ENCODE measurements at places on chromosomes 6 and 20.

DNA sequence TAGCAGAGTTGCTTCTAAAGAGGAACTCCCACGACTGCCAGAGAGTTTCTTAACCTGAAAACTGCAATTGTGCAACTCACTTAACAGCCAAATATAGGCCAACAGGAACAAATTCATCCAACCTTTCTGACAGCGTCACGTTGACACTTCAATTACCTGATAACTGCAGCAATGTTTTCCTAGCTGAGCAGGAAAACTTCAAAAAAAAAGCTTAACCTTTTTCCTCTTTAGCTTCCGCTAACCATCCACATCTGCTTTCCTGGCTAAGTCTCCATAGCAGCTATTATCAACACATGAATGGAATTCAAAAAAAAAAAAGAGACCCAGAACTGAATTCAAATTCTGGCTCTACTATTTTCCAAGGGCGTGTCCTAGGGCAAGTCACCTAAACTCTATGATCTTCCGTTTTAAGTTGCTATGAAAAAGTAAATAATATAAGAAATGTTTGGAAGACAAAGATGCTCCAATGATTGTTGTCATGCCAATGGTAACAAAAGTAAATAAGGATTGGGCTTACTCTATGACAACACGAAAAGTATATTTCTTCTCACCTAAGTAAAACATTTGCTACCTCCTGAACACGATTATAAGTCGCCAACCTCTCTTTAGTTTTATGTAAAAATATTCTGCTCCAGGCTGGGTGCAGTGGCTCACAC lies 524.6 kb upstream of the JARID2 start:
- no peak for DNase-seq

DNA sequence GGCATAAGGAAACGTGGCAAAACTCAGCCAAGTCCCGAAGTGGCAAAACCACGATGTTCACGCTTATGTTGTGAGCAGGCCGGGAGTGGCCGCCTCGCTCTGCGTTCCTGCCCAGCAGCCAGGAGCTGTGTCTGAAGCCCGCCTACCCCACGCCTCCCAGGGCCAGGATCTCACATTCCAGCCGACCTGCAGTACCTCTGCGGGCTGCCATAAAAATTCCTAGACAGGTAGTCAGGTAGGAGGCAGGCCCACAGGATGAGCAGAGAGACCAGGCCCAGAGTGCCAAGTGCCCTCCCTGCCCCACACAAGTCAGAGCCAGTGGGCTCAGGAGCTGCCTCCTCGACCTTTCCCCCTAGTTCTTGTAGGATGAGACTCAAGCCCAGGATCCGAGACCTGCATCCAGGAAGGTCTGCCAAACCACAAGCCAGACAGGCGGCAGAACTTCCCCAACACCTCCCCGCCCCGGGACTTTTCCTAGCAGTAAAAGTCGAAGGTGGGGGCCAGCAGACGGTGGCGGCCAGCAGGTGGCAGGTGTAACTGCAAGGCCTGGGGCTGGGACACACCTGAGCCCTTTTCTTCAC lies 16.7 kb downstream of the PMEPA1 start:
- DNase-seq = no peak

GRCh38 chr20:573414-574296 lies 30.1 kb upstream of the CSNK2A1 start:
- DNase-seq = no peak

DNA sequence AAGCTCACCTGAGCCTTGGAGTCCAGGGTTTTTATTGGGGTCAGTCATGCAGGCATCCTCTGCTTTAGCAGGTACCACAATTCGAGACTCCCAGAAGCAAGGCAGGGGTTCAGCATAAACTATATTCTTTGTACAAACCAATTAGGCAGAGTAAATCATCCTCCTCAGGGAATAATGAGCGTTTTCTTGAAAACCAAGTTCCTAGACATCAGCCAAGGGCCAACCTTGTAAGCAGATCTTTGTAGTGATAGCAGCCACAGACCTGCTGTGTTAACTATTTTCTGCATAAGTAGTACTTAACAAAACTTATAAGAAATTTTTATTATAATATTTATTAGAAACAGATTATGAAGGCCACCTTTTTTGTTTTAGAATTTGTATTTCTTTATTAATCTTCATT lies 74.7 kb downstream of the STXBP5 start:
- no peak for DNase-seq

DNA sequence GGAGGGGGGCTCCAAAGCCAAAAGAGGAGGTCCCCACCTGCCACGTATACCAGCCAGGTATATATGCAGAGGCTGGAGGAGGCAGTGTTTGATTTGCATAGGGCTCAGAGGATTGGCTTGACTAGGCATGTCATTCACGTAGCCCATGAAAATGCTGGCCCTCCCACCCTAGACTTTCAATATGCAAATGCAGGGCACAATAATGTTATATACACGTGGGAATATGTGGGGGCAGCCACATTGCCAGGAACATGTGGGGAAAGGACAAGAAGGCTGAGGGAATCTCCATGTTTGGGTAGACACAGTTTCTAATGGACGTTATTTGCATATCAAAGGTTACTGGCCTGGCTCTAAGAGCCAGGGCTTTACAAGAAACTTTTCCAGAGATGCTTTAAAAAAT lies 301.8 kb downstream of the FARS2 start:
- no peak for DNase-seq

DNA sequence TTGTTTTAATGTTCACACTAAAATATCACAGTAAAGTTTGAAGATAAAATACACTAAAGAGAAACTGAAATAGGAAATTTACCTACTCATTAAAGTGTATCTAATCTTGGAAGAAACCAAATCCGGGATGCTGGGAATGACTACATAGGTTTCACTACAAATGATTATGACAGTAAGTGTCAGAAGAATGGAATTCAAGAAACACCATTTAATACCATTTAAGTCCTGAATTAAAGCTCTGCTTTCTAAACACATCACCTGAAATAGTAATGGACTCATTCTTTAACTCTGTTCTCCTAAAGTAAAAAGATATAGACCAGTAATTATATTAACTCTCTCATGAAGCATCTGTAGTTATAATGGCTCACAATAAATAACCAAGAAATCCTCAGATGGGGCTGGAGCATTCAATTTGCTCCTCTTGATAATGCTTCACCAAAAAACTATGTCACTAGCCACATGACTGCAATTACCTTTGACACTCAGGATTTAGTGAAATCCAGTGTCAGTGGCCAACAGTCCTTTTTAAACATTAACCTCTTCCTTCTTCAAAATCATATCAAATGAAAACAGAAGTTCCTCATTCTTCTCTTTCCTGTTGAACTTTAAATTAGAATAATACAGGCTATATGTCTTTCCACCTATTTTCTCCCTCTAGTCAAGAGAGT lies 41.4 kb downstream of the MAP7 start:
- DNase-seq = no peak

DNA sequence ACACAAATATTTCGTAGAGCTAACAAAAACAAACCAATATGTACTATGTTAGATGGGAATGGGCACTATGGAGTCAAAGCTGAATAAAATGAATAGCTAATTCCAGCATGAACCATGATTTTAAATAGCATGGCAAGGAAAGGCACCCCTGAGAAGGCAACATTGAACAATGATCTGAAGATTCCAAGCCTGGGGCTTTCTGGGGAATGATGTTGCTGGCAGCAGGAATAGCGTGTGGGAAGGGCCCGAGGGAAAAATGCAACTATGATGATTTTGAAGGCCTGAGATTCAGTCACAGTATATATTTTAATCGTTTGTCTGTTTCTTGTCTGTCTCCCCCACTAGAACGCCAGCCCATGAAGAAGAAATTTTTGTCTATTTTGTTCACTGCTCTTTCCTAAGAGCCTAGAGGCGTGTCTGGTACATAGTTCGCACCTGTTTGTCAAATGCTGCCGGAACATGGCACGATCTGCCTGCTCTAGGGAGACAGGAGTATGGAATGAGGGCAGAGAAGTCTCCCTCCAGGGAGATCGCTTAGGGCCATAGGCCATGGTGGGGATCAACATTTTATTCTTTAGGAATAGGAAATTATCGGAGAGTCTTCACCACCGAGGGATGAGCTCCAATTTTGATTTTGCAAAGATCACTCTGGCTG lies 84.8 kb upstream of the EYA2 start:
- peak; percentile 35 for DNase-seq

DNA sequence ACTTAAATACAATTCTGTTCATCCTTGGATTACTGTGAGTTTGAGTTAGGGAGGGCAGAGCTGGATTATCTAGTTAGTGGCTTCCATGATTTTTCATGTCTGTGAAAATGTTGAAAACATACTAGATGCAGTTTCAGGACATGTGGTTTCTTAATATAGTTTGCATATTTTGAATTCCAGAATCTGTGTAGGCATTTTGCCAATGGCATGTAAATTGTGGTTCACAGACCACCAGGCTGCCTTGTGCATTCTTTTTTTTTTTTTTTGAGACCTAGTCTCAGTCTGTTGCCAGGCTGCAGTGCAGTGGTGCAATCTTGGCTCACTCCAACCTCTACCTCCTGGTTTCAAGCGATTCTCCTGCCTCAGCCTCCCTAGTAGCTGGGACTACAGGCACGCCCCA lies 42.8 kb downstream of the CDC5L start:
- no peak for DNase-seq

DNA sequence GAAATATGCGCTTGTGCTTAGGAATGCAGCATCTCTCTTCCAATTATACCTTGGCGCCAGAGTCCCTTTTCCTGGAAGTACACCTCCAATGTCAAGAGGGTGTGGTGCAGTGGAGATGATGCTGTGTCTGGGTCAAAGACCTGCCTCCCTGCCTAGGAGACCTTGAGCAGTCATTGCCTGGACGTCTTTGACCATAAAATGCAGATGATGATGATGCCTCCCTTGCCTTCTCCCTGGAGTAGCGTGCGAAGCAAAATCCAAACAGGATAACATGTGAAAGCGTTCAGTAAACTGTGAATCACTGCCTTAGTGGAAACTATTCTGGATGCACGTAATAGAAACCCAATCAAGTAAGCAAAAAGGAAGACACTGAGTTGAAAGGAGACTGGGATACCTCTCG lies 97.4 kb upstream of the ARMC2 start:
- DNase-seq = no peak

DNA sequence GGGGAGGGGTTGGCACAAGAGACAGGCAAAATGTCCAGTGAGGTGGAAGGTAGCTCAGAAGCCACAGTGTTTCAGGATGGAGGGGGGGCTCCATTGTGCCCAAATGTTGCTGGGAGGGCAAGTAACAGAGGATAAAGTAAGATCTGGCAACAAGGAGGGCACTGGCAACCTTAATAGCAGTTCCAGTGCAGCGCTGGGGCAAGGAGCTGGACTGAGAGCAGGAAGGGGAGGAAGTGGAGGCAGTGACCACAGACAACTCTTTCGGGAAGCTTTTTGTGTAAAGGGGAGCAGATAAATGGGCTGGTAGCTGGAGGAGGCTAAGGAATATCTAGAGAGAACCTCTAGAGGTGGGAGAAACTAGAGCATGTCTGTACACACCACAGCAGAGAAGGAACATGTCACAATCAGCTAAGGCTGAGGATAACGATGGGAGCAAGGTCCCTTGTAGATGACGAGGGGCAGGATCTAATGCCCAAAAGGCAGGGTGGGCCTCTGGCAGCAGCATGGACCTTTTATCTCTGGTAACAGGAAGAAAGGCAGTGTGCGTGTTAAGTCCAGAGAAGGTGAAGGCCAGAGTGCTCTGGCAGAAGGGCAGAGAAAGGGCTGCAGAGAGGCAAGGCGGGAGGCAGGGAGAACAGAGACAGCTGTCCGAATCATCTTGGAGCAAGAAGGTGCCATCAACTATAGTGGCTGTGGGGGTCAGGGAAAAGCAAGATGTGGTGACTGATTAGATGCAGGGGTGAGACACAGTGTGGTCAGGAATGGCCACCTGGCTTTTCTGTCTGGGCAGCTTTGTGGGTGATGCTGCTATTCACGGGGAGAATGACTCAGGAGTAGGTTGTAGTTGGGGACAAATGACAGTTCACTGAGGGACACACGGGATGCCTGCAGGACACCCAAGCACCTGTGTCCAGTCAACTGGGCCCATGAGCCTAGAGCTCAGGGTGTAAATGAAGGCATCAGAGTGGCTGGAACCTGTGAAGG lies 17.4 kb downstream of the TMEM242 start:
- no peak for DNase-seq

DNA sequence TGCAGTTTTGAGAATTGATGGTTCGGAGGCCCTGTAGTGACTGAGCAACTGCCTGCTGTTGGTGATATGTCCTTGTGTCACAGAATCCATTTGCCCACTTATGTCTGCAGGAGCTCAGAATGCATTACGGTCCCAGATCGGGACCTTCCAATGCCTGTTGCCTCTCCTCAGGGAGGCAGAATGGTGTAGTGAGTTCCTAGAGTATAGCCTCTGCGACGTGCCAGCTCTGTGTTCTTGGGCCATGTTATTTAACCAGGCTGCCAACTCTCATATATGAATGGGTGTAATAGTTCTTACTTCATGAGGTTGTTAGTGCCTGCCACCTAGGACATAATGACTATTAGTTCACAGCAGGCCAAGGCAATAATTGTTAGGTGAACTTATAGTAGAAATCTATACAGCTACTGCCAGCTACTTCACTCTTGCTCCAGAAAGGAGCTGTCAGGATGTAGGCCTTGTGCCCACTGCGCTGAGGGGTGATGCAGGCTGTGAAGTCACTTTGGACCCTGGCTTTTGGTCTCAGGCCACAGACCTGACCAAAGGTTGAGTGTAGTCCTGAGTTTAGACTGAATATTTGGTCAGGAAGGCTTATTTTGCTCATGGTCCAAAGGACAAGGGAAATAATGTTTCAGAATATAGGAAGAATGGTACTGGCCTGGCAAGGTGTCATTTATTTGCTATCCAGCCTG lies 82.1 kb downstream of the ASXL1 start:
- no peak for DNase-seq

Data from NCI-H345 (cell line).